ENCODE measurements at places on chromosomes 4 and X. TPM values are rescaled to one million over a fixed set of nuclear protein-coding genes. Genes with fewer than 3 reads are reported as not detected.

Gene NOA1
- total RNA-seq: 19.7 TPM

Gene HOPX
- 2.2 TPM for total RNA-seq

Gene LRP2BP
- 0.37 TPM for total RNA-seq

Gene PDGFRA
- total RNA-seq: 152 TPM

Gene SPIN3
- 13.0 TPM for total RNA-seq

Gene RHOXF2B
- total RNA-seq: not detected

Gene NPNT
- total RNA-seq: 1.1 TPM

All from uterine smooth muscle cell (primary cell).